ENCODE measurements at places on chromosomes 6 and 20.

DNA sequence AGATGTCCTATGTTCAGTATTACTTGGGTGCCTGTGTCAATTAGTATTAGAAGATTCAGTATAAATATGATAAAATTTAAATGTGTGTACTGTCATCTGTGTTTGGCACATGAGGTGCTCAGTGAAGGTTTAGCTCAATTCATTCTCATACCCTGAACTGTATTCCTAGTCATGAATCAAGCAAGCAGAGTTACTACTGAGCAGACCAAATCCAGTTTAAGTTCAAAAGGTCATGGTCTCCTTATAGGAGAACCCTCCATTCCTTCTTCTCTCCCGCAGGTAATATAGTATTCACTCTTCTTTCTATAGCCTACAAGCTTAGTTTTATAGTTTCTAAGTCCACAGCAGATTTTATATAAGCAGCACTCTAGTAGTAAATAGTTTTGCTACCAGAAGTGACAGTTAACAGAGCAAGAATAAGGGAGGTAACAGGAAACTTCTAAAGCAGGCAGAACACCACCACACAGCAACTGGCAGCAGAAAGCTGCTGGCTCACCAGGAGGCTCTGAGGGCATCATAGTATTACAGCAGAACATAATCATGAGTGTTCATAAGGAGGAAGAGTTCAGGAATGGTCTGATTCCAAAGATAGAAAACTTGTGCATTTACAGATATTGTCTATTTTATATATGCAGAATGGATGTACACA, 133.2 kb downstream of the SLC16A10 start:
- DNase-seq, result no peak

DNA sequence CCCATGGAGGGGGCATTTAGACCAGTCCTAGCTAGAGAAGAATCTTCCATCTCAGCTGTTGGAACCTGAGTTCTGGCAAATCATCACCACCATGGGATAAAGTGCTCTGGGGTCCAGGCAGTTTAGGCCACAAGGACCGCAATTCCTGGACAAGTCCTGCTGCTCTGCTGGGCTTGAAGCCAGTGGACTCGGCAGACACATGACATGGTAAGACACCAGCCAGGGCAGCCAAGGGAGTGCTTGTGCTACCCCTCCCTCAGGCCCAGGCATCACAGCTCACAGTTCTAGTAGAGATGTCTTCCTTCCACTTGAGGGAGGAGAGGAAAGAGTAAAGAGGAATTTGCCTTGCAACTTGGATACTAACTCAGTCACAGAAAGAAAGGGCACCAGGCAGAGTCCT, 246.0 kb downstream of the EYA4 start:
- no peak for DNase-seq

DNA sequence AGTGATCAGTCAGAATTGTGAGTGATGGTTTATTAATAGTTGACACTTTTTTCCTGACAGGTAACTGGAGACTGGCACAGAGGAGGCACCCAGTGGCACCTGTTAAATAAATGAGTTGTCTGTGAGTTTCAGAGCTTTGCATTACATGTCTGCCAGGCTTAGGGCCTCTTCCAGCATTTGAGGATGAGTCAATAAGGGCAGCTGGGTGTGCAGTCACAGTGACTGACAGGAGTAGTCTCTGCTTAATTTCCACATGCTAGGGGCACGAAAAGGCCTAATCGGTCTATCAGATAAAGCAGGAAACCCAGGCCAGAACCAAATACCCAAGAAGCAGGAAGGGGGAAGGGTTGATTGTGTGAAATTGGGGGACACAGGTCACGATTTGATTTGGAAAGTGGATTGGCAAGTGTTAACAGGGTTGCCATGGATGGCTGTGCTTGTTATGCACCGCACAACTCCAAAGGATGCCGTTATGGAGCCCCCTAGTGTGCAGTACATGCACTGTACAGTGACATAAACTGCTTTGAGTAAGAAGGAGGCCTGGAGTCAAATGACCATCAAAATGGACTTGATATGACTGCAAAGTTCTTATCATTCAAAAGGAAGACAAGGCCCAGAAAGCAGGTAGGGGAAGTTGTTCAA, 111.9 kb upstream of the GGTLC1 start:
- peak; percentile 14 for DNase-seq

- DNase-seq, result peak; percentile 19
Measured at GRCh38 chr20:61886721-61887595, 178.7 kb downstream of the TAF4 start.

- DNase-seq, result no peak
Measured at GRCh38 chr20:33540427-33540826, 50.5 kb downstream of the CBFA2T2 start.

DNA sequence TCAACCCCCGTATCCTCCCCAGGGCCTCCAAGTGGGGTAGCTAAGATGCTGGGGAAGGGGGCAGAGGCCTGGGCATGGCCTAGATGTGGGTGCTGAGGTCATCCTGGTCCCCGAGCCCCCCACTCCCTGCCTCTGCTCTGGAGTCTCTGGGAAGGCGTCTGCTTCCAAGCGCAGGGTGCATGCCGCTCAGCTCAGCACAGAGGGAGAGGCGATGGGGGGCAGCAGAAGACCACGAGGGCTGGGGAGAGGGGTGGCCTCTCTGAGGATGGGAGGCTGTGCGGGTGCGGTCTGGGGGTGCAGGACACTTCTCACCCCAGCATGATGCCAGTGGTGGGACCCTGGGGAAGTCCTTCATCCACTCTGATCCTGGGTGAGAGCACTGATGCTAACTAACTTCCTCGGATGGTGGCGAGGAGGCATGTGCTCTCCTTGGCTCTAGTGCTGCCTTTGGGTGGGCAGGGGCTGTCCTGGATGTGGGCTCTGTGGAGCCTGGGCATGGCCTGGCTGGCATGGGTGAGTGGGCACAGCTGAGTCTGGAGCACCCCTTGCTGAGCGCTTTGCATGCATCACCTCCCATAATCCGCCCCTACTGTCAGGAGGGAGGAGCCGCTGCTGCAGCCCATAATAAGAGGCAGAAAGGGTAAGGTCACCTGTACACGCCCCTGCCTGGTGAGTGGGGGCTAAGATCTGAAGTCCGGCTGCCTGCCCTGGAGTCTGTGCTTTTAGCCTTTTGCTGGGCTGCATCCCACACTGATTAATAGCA, 34.7 kb downstream of the EFCAB8 start:
- DNase-seq, result no peak

GRCh38 chr20:37928996-37929682, 26.2 kb downstream of the VSTM2L start:
- DNase-seq, result no peak
